ENCODE measurements at places on chromosomes 2 and 18.

DNA sequence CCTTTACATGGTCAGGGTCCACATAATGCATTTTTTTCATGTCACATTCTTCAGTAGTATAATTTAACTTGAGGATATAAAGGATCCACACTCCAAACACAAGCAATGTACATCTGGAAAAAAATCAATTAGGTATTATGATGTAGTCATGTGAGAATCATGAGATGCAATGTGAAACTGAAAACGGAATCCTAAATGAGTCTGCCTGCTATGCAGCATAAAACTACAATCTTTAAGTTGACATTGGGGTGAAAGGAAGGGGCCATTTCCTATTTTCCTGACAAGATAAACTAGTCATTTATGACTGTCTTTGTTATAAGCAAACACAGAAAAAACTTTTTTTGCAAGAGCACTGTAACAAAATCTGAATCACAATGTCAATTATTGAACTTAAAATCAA lies 27.6 kb downstream of the ST3GAL5 start:
- no peak for DNase-seq

GRCh38 chr2:54570925-54571694 lies 115.0 kb downstream of the SPTBN1 start:
- peak; percentile 76 for DNase-seq

DNA sequence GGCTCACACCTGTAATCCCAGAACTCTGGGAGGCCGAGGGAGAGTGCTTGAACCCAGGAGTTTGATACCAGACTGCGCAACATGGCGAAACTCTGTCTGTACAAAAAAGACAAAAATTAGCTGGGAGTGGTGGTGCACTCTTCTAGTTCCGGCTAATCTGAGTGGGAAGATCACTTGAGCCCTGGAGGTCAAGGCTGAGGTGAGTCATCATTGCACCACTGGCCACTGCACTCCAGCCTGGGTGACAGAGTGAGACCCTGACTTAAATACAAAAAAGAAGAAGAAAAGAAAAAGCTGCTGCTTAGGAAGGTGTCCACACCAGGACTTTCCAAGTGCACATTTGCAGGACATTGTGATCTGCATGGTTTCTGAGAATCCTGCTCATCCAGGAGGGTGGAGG lies 16.4 kb downstream of the SKOR2 start:
- DNase-seq, result no peak

GRCh38 chr2:47735136-47735869 lies 47.6 kb upstream of the MSH6 start:
- no peak for DNase-seq

GRCh38 chr2:30778611-30779010 lies 28.6 kb downstream of the CAPN13 start:
- DNase-seq, result no peak

DNA sequence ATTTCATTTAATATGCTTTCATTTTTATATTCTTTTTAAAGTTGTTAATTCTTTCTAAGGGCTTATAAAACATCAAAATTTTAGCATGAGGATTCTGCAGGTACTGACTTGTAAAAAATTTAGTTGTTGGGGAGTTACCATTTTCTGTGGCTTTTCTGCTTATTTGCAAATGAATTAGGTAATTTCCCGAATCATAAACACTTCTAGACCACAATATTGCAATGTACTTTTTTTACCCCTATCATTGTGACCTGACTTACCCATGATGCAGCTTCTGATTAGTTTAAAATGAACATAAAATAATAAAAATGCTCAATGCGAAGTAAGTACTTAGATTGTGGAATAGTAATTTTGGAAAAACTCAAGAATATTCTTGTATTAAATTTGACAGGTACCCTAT lies 11.4 kb downstream of the ARL6IP6 start:
- DNase-seq, result no peak

- DNase-seq, result no peak
Observed at GRCh38 chr2:160125828-160126227, 63.4 kb upstream of the PLA2R1 start.

- no peak for DNase-seq
Observed at GRCh38 chr2:239114616-239115265, 266.9 kb downstream of the TWIST2 start.

- DNase-seq, result no peak
Observed at GRCh38 chr2:181566334-181567032, 90.4 kb downstream of the CERKL start.

- DNase-seq, result no peak
Observed at GRCh38 chr2:148529745-148530144, 114.8 kb upstream of the EPC2 start.

DNA sequence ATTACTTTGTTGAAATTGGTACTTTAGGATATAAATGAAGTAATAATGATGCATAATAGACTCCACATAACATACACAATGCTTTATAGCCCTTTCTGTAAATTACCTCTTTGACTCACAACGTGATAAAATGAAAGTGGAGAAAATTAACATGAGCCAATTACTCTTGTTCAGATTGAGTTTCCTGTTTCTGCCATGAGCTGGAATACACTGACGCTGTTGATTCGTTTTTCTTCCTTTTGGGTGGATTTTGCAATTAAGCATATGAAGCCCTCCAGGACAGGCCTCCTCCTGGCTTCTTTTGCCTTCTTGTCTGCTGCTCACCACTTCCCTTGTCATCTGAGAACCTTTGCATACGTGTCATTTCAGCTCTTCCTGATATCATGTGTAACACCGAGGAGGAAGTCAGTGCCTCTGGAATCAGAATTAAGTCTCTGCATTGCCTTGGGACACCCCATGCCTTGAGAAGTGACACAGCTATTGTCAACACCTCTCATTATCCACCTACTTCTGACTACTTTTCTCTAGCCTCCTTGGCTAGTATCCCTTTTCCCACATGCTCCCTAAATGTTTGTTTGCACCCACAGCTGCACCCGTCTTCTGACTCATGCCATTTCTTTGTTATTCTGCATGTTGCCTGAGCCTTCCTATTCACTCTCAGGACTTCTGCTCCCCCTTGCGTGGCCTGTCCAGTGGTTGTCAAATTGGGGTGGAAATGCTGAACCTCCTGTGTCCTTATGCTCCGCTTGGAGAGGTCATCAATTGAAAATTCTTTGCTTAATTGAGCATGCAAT lies 134.1 kb downstream of the FMNL2 start:
- no peak for DNase-seq

- no peak for DNase-seq
Observed at GRCh38 chr18:46433121-46433826, 223.7 kb downstream of the LOXHD1 start.

- no peak for DNase-seq
Observed at GRCh38 chr2:122329278-122329677, 573.8 kb downstream of the TSN start.

GRCh38 chr18:10461989-10462388 lies 7.6 kb downstream of the APCDD1 start:
- no peak for DNase-seq

DNA sequence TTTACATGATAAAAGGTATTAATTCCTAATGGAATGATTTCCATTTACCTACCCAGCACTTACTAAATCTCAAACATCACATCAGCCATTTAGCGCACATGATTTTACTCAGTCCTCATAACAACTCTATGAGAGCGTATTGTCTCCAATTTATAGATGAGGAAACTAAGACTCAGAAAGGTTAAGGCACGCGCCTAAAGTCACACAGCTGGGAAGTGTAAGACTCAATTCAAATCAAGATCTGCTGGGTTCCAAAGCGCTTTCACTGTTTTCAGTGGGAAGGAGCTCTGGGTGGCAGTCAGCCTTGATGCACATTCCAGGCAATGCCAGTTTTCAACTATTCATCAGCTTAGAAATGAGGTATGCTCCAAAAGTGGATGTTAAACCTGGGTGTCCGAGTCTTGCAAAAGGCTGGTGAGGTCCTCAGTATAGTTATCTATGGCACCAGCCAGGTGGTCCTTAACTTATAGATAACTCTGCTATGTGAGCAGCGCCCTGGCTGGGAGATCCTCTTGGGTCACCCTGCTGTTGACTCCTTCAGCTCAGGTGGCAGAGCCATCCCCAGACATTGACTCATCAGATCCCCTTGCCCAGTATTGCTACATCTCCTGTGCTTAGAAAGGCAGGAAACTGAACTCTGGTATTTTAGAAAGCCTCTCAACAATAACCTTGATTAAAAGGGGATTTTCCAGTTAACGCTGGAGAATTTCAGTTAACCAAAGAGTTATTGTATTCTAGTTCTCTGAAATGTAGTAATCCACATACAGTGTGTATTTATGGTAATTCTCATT lies 47.1 kb downstream of the SLC4A1AP start:
- no peak for DNase-seq

DNA sequence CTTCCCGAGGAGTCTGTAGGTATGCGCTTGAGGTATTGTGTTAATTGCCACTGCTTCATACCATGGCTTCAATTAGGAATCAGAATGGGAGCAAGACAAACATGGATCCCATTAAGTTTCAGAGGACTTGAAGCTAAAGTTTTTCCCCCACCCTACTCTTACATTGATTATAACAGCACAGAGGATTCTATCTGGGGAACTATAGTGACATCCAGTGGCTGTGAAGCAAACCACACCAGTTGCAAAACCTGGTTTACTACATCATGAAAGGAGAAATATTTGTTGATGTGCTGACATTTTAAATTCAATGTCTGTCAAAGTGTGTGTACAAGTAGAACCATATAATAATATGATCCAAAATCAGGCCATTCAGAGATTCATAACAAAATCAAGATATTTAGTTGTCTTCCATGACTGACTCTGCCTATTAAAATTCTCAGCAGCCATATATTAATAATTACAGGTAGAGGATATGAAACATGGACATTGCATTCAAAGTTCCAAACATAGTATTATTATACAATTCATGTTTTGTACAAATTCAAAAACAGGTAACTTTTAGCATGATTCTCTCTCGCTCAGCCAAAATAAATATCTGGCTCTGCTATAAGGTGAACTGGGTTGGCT lies 82.9 kb downstream of the GRB14 start:
- DNase-seq, result peak; percentile 9

GRCh38 chr2:229273006-229273722 lies 2.1 kb upstream of the PID1 start:
- no peak for DNase-seq

- DNase-seq, result no peak
Observed at GRCh38 chr2:54947646-54948045, 102.6 kb downstream of the RTN4 start.

DNA sequence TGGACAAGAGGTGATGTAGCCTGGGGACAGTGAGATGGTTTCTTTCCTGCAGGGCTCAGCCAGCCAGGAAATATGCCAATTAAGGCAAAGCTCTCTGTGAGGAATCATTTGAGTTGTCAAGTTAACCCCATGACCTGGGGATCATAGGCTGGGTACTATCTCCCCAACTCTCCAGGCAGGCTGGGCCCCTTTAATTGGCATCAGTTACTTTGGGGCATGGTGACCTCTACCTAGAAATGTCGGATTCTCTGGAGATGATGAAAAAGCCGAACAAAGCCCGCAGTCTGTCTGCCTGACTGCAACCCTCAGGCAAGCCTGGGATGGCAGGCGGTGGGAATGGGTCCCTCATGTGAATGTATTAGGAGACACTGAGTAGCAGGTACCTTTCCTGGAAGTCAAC lies 193.5 kb upstream of the SMAD2 start:
- DNase-seq, result no peak

DNA sequence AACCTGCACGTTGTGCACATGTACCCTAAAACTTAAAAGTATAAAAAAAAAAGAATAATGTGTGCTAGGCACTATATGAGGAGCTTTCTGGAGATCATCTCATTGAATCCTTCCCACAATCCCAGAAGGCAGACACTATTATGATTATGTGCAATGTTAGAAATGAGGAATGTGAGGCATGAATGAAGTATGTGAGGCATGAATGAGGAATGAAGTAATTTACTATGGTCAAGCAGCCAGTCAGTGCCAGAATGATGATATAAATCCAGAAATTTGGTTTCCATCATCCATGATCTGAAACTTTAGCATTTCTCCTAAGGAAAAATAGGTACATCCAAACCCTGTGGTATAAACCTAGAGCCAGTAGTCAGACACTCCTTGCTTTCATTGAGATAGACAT lies 42.0 kb downstream of the CCDC148 start:
- no peak for DNase-seq
